Left ventricle myocardium superior (tissue), 1 donor: ENCODE measurements at places on chromosomes 4 and X. TPM values are rescaled to one million over a fixed set of nuclear protein-coding genes. Genes with fewer than 3 reads are reported as not detected.
A peak's percentile ranks its signal among the peaks of the same experiment; 100 is the strongest.

The CD38 gene
- total RNA-seq = 1.7 TPM

The PLAC8 gene
- total RNA-seq = 1.1 TPM

DNA sequence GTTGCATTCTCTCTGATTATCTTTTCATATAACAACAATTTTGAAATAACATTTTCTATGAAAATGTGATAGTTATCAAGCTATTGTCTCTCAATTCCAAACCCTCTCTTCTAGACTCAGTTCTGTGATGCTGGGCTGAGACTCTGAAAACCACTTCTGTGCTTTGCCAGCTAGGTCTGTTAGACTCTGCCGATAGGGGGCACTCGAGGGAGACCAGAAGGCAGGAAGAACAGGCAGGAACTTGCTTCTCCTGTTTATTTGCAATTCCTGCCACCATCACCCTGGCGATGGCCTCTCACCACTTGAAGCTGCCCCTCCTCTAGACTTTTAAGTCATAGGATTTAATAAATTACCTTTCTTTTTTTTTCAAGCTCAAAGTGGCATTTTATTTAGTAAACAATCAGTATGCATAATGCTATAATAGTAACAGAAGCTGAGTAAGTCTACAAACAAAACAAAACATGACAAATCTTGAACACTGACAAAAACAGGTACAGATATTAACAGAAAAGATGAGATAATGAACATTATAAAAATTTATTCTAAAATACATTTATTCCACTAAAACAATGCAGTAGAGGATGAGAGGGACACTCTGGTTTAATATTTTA is 49.7 kb downstream of the RASL11B start:
- DNase-seq = peak; percentile 72

DNA sequence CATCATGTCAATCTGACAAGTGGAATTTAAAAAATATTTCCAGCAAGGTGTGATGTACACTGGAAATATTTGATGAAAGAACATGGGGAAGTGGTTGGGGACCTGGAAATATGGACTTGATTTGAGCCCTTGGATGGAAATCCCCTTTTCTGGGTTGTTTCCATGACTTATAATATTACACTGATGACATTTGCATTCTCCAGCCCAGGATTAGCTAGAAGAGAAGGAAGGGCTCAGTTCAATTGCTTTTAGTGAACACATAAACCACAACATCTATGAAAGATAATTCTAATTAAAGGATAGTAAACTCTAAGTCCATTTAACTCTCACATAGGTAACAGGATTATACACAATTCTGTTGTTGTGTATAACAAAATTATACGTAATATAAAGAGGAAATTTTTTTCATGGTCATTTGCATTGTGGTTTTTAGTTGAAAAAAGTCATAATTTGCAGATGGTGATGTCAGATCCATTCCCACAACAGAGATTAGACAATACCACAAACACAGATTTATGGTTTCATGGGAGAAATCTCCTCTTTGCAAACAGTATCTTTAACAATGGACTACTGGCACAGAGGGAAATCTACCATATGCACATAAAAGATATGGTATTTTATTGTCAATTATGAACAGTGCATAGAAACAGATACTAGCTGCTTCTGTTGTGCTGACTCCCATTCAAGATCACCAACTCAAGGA is 126.5 kb downstream of the DKK2 start:
- DNase-seq = no peak

- no peak for DNase-seq
These were observed 22.3 kb downstream of the CAMK2D start for GRCh38 chr4:113739197-113739596.

- DNase-seq = no peak
These were observed 13.0 kb downstream of the PPP1R3F start for GRCh38 chrX:49282647-49283011.

DNA sequence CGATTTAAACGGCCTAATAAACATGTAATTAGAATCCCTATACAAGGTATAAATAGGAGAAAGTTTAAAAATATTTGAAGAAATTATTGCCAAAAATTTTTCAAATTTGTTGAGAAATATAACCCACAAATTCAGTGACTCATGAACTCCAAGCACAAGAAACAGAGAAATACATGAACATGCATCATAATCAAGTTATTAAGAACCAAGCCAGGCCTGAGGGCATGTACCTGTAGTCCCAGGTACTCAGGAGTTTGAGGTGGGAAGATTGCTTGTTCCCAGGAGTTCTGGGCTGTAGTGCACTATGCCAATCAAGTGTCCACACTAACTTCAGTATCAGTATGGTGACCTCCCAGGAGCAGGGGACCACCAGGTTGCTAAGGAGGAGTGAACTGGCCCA is 341.9 kb downstream of the CAMK2D start:
- no peak for DNase-seq

GRCh38 chrX:20333672-20334071 is 67.0 kb upstream of the RPS6KA3 start:
- no peak for DNase-seq
